ENCODE measurements at places on chromosomes 12 and 14.

- DNase-seq: peak; percentile 83
These were observed at the start of gene MUCL1 for GRCh38 chr12:54853933-54854538. Gene MUCL1 (plus strand): TSS chr12:54854516. CDS start chr12:54854583, 67 bp downstream.

DNA sequence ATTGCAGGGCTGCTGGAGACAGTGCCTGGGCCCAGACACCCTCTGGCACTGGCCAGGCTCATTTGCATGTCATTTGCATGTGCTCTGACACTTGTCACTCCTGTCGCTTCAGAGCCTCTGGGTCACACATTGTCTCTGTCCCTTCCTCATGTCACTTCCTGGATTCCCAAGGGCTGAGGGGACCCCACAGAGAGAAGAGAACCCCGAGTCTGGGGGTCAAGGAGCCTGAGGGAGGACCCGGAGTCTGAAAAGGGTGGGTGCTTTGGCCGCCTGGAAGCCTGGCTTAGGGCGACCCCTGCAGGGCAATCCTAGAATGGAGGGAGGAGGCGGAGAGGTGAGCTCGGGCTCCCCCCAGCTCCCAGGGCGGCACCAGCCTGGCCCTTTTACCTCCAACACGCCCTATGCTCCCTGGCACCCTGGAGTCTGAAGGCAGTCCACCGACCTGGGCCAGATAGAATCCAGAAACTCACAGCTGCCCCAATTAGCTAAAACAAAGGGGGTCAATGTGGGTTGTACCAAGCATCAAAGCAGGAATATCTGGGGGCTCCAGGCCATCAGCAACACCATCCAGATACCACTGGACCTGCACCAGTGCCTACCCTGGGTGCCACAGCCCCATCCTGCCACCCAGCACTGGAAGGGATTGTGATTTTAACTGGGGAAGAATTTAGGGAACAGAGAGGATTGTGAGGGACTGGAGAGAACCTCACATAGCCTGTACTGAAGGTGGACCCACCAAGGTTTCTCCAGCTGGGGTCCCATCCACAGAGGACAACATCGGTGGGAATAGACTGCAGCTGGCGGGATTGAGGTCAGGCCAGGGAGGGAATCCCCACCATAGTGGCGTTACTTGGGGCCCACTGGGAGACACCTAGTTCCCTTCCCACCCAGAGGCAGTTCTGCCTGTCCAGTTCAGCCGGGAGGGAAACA, 21.8 kb upstream of the KRT78 start:
- peak; percentile 73 for DNase-seq

- DNase-seq: peak; percentile 20
These were observed at the start of gene NYNRIN for GRCh38 chr14:24398653-24399446. Gene NYNRIN (plus strand): TSS chr14:24399003. CDS start chr14:24399247, 244 bp downstream.

DNA sequence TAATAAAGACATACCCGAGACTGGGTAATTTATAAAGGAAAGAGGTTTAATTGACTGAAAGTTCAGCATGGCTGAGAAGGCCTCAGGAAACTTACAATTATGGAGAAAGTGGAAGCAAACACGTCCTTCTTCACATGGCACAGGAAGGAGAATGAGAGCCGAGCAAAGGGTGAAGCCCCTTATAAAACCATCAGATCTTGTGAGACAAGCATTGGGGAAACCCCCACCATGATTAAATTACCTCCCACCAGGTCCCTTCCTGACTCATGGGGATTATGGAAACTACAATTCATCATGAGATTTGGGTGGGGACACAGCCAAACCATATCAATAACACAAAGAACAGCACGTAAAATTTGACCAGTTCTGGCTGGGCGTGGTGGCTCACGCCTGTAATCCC, 85.6 kb upstream of the ATF7IP start:
- DNase-seq: no peak

- no peak for DNase-seq
These were observed 30.0 kb upstream of the DUSP6 start for GRCh38 chr12:89382328-89382727.

DNA sequence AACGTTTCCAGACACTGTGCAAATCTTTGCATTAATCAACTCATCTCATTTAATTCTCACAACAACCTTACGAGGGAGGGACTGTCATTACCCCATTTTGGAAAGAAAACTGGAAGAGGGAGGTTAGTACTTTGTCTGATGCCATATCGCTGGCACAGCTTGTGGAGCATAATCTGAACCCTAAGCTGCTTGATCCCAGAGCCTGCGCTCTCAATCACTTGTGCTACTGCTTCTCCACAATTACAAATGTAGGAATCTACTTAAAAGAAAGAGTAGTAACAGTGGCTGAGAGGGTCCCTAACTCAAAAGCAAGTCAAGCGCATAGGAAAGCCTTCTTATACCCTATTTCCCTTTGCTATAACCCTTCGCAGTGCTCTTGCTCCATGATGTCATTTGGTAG, 3.2 kb downstream of the EFS start:
- DNase-seq: no peak

DNA sequence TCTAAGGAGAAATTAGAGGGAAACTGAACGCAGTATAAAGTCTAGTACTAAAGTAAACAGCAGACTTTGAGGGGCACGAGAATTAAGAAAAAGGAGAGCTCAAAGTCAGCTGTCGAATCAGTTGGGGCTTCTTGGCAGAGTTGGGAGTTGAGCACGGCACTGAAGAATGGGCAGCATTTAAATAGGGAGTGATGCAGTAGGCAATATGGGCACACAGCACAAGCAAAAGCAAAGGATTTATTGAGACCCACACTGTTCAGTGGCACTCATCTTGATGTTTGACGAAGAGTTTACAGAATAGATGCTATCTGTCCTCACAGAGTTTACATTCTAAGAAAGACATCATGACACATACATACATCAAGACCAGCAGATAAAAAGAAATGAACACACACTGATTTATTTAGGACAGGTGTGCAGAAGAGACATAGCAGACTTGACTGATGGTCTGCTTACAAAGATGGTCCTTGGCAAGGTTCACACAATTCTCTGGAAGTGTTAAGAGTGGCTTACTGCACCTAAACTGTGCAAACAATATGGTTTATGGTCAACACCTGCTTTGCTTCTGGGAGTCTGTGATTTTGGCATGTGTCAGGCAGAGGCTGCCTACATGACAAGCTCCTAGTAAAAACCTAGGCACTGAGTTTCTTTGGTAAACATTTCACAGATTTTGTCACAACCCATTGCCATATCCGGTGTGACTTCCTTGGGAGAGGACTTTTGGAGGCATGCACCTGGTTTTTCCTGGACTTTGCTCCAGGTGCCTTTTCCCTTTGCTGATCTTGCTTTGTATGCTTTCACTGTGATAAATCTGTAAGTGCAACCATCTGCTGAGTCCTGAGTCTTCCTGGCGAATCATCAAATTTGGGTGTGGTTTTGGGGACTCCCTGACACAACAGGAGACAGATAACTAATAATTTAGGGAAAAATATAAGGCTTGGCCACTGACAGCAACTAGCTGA, 26.3 kb downstream of the ALKBH1 start:
- DNase-seq: no peak

GRCh38 chr14:72788972-72789728, 104.8 kb downstream of the DPF3 start:
- no peak for DNase-seq

GRCh38 chr12:55830601-55831446, 1.4 kb upstream of the DNAJC14 start:
- DNase-seq: peak; percentile 66

GRCh38 chr14:51823706-51824105, 36.7 kb upstream of the GNG2 start:
- DNase-seq: no peak

DNA sequence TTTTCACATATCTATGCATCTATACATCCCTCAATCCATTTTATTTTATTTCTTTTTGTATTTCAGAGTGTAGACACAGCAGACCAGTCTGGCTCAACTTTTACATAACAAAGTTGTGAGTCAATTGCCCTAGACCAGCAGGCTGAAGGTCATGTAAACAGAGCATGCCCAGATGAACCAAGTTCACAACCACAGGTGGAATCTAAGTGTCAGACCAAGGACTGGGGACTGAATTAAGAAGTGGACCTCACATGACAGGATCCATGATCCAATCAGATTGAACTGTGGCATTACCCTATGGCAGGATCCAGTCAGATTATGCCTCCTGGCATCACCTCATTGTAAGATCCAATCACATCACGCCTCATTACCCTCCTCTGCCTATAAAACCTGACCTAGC, 455.8 kb downstream of the SOX5 start:
- DNase-seq: no peak
